ENCODE measurements at places on chromosomes 3 and 15.

- DNase-seq = no peak
Observed at GRCh38 chr3:143753456-143753855, 94.8 kb downstream of the SLC9A9 start.

DNA sequence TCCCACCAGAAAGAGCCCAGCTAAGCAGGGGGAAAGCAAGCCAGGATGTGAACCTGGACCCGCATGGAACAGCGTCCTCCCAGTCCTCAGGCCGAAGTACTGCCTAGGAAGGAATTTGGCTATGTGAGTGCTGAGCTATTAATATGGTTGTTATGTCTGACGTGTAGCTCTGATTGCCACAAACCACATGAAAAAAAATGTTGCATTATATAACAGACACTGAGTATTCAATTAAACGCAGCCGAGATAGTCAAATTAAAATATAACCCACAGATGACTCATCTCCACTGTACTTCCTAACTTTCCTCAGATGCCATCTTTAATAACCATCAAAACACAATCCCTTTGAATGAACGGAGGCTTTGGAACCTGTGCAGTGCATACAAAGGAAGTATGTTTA lies 111.1 kb downstream of the GABRB3 start:
- no peak for DNase-seq

GRCh38 chr15:76217882-76218217 lies 93.4 kb downstream of the ETFA start:
- DNase-seq = no peak

- DNase-seq = no peak
Observed at GRCh38 chr3:103381296-103382079, 946.7 kb downstream of the ZPLD1 start.

GRCh38 chr15:47839233-47839825 lies 122.0 kb downstream of the SEMA6D start:
- peak; percentile 51 for DNase-seq

- DNase-seq = no peak
Observed at GRCh38 chr3:123533554-123534159, 51.2 kb downstream of the HACD2 start.

DNA sequence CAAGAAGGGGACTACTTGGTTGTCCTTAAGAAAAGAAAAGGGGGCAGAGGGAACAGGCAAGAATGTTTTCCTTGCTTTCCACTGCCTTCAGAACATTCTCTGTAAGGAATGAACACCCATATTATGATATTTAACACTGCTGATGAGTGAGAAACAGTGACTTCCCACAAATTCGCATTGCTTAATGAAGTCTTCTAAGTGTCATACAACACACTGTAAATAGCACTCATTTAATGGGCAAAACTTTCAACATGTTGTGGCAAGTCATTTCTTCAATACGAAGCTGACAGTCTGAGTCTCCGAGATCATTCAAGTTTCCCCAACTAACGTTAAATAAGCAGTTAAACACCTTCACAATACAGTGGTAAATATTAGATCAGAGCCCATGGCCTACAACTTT lies 464.4 kb downstream of the SHQ1 start:
- no peak for DNase-seq

- DNase-seq = no peak
Observed at GRCh38 chr15:66124651-66125050, 128.9 kb downstream of the MEGF11 start.

- DNase-seq = no peak
Observed at GRCh38 chr3:81869382-81869781, 107.9 kb upstream of the GBE1 start.

GRCh38 chr15:73313861-73314260 lies 54.9 kb downstream of the HCN4 start:
- DNase-seq = no peak

GRCh38 chr15:78224023-78224411 lies 10.3 kb downstream of the ACSBG1 start:
- no peak for DNase-seq

- DNase-seq = no peak
Observed at GRCh38 chr3:185473290-185473815, 25.5 kb downstream of the TMEM41A start.

DNA sequence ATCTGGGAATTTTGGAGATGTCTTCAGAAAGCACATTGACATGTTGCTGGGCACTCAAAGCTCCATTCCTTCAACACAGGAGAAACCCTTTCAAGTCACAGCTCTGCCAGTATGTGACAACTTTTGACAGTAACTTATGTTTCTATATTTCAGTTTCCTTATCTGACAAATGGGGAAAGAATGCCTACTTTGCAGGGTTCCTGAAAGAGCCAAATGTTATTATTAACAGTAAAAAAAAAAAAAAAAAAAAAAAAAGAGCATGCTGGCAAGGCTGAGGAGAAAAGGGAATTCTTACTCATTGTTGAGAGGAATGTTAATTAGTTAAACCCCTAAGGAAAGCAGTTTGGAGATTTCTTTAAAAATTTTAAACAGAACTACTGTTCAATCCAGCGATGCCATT lies 272.5 kb upstream of the TGFBR2 start:
- DNase-seq = no peak

GRCh38 chr3:60788185-60788584 lies 463.1 kb downstream of the FHIT start:
- DNase-seq = no peak

DNA sequence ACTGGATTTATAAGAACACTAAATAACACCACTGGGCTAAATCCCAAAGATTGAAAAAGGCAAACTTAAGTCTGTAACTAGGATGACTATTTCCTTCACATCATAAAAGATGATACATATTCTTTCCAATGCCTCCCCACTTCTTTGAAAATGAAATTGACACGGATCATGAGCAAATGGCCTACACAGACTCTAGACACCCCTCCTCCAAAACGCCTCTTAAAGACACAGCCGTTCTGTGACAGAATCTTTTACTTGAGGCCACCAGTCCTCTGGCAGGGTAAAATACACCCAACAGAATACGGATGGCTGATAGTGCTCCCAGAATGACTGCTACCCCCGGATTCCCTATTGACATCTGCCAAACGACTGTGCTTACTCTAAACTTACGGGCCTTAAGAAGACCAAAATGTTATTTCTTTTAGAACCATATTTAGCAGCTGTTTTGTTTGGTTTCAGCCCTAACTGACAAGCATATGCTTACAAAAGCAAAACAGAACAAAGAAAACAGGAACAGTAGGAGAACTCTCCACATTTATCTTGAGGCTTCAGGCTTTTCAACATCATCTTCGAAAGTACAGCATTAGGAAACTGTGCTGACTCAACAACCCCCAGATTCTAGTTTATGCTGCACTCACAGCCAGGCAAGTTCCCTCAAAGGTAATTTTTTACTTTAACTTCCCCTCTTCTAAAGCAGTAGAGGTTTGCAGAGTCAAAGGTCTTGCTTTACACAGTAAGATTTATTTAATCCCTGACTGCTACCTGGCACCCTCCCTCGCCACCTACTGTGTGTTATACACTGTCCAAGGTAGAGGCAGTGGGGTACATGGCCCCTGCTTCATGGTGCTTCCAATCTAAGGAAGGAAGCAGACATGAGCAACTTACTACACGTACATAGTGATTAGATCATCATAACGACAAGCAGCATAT lies 84.3 kb downstream of the TNIK start:
- DNase-seq = no peak

- DNase-seq = no peak
Observed at GRCh38 chr3:51500632-51501131, 867 bp upstream of the DCAF1 start.

DNA sequence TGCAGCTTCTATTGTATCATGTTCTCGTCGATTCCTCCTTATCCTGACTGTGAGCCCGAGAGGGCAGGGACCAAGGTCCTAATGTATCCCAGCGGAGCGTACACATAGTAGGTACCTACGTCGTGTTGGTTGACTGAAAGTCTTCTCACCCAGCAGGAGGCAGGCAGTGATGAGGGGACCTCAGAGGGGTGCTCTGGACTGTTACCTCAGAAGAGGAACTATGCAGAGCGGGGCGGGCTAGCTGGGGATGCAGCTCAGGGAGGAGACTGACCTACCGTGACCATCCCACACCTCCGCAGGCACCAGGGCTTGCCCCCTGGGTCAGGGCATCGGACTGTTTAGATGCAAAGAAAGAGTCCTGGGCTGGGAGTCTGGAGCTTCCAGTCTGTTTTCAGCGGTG lies 11.4 kb downstream of the CHAC1 start:
- no peak for DNase-seq

- DNase-seq = no peak
Observed at GRCh38 chr15:77564938-77565337, 67.8 kb downstream of the LINGO1 start.
